Neural crest cell (in vitro differentiated cells): ENCODE measurements at places on chromosomes 4 and X.

DNA sequence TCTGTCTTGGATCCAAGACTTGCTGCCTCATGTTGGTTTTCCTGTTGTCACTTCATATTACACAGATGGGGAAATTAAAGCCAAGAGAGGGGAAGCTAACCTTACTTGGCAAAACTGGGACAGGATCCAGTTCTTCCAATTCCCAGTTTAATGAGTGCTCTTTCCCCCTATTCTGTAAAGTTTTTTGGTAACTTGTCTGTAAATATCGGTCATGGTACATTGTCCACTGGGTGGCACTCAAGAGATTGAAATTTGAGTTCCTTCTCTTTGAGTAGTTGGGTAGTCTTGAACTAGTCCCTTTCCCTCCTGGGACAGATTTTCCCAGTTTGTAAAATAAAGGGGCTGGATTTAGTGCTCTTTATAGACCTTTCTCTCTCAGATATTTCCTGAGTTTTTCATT is 12.4 kb upstream of the EOLA2 start:
- peak; percentile 8 for DNase-seq

DNA sequence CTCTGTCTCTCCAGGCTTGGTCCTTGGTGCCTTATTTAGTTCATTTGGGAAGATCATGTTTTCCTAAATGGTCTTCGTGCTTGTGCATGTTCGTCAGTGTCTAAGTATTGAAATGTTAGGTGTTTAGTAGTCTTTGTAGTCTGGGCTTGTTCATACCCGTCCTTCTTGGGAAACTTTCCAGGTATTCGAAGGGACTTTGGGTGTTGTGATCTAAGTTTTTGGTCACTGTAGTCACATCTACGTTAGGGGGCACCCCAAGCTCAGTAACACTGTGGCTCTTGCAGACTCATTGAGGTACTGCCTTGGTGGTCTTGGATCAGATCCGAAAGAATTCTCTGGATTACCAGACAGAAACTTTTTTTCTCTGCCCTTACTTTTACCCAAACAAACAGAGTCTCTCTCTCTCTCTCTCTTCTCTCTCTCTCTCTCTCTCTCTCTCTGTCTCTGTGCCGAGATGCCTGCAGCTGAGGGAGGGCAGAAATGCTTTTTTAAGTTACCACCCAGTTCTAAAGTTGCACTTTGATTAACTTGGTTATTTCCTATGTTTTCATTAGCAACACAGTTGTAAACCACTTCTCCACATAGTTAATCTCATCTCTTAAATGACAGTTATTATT is 67.6 kb upstream of the SLC7A3 start:
- peak; percentile 5 for DNase-seq

DNA sequence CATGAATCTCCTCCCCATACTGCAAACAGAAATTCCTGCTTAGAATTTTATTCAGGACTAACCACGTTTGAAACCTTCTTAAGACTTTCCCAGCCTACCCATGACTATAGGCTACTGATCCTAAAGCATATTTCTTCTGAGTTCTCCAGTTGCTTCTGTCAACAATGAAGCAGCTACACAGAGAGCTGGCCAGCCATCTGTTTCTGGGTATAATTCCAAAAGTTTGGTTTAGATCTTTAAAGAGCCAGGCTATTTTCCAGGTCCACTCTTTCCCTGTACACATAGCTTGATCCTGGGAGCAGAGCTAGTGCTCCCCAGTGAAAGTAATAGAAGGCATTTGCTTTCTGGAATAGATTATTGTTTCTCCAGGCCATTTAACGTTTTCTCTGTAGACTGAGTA is 4.0 kb upstream of the ITM2A start:
- DNase-seq, result no peak

- no peak for DNase-seq
Measured at GRCh38 chr4:7254736-7255487, 62.6 kb downstream of the SORCS2 start.

DNA sequence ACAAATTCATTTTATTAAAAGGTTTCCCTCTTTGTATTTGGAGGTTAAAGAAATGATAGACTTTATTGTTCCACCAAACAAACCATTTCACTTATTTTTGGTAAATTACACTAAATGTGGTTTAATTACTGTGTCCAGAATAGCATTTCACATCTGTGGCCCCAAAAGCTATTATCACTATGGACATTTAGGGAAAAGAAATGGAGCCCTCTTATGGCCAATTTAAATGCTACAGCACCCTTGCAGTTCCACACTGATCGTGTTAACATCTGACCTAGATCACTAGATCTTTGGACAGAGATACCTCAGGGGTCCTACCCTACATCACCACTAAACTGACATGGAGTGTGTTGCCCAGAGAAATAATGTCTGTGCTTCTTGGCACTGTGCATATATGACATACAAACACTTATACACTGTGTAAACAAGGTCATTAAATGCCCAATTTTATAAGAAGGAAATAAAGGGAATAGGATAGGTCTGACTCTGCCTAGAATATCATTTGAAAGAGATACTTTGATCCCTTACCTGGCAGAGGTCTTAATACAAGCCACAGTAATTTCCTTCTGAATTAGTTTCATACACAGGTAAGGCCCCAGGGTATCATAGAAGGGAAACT is 163.9 kb downstream of the KDR start:
- DNase-seq, result no peak

GRCh38 chr4:121989715-121990114 is 37.9 kb upstream of the TRPC3 start:
- no peak for DNase-seq

DNA sequence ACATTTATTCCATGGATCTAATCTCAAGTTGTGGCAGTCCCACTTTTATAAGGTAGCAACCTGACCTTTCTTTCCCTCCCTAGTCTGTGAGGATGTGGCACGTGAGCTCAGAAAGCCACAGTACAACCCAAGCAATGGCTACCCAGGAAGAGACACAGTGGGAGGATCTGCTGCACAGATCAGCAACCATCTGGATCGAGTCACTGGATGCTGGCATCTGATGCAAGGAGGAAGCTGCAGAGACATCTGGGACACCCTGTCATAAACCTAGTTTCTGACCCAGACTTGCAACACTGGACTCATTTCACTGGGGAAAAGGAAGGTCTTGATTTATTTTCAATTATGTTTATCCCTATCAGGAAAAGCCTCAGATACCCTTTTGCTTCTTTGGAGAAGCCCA is 327.1 kb downstream of the PAPSS1 start:
- DNase-seq, result no peak

- no peak for DNase-seq
Measured at GRCh38 chr4:107858158-107858742, 33.5 kb downstream of the SGMS2 start.

DNA sequence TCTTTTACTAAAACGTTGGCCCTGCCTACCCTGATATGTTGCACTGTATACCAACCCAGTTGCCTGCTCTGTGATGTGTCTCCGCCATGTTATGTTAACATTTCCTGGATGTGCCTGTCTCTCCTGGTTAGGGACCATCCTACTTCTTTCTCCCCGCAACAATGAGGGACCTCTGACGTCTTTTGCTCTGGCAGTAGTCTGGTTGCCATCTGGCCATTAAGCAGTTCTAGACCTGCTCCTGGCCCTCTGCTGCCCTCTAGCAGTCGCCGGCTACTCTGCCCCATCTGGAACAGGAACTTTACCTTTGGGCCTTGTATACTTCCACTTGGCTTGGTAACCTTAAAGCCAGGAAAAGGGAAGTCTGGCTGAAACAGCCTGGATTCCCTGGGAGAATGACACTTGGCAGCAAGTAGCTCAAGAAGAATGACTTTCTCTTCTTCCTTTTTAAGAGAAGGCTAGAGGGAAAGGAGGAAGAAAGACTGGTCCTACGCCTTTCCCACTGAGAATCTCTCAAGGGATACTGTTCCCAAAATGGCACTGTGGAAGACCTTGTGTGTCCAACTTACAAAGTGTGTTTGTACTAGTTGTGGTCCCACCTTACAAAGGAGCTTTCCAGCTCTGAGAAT is 63.5 kb downstream of the GPC3 start:
- peak; percentile 21 for DNase-seq

DNA sequence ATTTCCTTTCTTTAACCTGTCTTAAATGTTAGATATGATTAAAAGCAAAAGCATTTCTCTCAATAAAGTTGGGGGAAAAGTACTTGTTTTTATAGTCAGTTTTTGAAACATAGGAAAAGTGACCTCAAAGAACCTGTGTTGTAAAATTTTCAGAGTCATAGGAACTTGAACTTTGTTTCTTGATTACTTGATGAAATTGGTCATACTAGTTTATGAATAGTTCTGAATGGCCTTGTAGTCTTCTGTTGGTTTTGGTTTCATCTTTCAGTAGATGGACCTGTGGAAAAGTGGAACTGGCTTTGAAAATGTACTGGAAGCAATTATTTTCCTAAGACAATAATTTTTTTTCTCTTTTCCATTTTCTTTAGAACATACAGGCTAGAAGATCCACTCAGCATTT is 222.2 kb upstream of the NUDT6 start:
- DNase-seq, result no peak

- no peak for DNase-seq
Measured at GRCh38 chr4:142314686-142315085, 531.4 kb downstream of the INPP4B start.

DNA sequence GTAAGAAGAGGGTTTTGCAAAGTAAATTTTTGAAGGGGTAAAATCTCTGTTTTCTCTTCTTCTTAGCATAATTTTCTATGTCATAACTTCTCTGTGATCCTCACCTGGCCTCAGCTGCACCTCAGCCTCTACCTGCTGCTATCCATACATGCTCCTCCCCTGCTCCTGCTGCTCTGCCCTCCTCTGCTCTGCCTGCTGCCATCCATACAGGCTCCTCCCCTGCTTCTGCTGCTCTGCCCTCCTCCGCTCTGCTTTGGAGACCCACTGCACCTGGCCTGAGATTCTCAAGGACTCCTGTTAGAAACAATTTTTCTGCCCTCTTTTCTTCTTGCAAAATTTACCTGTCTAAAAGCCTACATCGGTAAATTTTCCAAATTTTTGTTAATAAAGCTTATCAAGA is 388.6 kb upstream of the PITX2 start:
- DNase-seq, result no peak

DNA sequence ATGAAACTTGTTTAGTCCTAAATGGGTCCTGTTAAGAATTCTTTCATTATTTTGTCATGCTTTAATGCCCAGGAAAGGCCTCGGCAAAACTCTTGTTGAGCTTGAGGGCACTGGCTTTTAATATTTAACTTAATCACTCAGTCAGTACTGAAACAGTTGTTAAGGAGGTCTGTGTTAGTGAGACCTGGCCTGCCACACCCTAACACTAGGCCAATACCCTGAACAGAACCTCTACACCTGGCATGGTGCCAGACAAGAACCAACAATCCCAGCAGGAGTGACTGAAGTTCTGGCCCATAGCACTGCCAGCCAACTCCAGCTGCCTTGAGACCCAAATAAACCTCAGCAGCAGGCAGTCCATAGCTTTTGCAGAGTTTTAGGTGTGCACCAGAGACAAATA is 85.7 kb upstream of the ITM2A start:
- no peak for DNase-seq

- DNase-seq, result no peak
Measured at GRCh38 chrX:64205441-64205734, at the start of gene AMER1. Gene AMER1 (minus strand): TSS chrX:64205708. CDS start chrX:64193286, 12,422 bp downstream.

- DNase-seq, result no peak
Measured at GRCh38 chrX:103155201-103155600, 59.7 kb upstream of the BEX4 start.

DNA sequence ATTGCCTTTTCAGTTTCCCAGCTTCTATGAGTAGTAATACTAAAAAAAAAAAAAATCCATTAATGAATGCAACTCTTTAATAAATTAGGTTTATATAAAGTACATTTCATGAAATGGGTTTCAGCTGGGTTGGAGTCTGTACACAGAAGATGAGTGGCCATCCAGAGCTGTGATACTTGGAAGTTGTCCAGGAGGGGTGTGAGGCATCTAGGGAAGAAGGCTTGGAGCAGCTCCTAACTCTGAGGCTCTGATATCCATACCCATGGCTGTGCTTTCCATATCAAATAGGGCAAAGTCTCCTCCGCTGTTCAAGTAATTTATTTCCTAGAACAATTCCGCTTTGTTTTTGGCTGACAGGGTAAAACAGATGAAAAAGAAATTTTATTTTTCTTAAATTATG is 423.3 kb upstream of the TENM3 start:
- DNase-seq, result no peak

GRCh38 chrX:66054978-66055377 is 15.1 kb upstream of the VSIG4 start:
- no peak for DNase-seq

DNA sequence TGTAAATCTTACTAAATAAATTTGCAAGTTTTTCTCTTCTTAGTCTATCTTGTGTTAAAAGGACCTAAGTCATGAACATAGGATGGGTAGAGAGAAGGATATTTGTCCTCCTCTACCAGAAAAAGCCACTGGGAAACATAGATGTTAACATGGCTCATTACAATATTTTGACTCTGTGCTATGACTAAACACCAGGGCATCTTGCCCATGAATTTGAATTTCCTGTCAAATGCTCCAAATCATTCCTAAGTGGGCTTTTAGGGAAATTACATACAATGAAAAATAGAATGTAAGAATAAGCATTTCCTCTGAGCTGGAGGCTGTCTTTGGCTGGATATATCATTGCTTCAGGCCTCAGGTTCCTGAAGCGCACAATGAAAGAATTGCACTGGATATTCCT is 39.1 kb downstream of the ANOS1 start:
- DNase-seq, result no peak

GRCh38 chrX:42420426-42420825 is 357.5 kb downstream of the PPP1R2C start:
- no peak for DNase-seq

DNA sequence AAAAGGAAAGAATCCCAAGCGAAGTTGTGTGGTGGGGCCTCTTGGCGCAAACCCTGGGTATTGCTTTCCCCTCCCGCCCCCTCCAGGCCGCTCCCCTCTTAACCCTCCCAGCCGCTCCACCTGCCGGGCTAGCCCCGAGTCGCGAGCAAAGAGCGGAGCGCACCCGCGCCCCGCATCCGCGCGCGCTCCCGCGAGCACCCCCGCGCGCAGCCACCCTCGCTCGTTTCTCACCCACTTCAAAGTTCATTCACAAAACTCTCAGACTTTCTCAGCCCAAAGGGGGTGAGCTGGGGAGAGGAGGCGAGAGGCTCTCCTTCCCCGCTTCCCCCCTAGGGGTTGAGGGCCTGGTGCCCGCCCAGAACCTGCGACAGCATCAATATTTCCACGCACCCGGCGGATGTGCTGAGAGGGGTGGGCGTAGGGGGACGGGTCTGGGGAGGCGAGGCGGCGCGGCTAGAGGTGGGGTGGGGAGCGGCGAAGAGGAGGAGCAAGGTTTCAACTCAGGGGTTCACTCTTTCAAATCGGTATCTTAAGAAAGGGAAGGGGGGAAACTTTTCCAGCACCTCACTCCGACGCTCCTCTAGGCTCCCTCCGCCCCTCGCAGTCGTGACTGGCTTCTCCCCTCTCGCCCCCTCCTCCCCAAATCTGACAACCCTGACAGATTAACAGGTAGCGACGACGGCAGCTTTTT is 1.8 kb downstream of the MAML3 start:
- DNase-seq, result peak; percentile 48

- no peak for DNase-seq
Measured at GRCh38 chrX:30283456-30284200, 25.6 kb downstream of the NR0B1 start.
